NCI-H1048 (cell line): ENCODE measurements at places on chromosomes 12 and 14.

- no peak for DNase-seq
Observed at GRCh38 chr14:30223385-30223785, 295.7 kb upstream of the PRKD1 start.

GRCh38 chr14:93430315-93431035 lies at the start of gene UNC79:
Gene UNC79 (plus strand): TSS chr14:93430939. CDS start chr14:93431030, 91 bp downstream.
- DNase-seq, result no peak

GRCh38 chr14:69979882-69980281 lies 100.7 kb downstream of the SMOC1 start:
- no peak for DNase-seq

DNA sequence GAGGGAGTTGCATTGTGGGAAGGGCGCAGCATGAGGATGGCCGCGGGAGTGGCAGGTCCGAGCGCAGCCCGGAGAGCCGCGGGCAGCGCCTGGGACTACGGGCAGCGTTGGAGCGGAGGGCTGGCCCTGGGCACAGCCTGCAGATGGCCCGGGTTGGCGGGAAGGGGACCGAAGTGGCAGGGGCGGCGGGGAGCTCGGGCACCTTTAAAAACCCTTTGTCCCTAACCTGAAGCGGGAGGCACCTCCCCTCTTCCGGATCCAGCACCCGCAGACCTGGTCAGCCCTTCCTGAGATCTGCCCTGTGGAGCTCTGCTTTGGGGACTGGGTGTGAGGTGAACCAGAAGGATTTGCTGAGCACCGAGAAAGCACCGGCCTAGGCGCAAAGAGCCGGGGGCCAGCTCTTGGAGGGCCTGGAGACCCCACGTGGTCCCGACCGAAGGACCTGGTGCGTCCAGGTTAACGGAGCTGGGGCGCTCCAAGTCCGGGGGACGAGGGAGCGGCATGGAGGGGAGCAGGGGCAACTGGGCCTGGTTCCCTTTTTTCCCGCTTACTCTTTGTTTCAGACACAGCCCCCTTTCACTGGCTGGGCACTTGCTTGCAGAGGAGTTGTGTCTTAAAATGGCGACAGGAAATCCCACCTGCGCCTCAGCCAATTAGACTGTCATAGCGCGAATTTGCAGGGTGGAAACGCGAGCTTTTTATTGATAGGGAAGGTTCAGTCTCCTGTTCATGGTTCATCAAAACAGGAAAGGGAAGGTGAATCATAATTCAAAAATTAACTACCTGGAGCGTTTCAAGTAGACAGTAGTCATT lies 792 bp upstream of the SLC38A1 start:
- no peak for DNase-seq

- DNase-seq, result no peak
Observed at GRCh38 chr14:30838351-30838750, 36.0 kb upstream of the COCH start.

DNA sequence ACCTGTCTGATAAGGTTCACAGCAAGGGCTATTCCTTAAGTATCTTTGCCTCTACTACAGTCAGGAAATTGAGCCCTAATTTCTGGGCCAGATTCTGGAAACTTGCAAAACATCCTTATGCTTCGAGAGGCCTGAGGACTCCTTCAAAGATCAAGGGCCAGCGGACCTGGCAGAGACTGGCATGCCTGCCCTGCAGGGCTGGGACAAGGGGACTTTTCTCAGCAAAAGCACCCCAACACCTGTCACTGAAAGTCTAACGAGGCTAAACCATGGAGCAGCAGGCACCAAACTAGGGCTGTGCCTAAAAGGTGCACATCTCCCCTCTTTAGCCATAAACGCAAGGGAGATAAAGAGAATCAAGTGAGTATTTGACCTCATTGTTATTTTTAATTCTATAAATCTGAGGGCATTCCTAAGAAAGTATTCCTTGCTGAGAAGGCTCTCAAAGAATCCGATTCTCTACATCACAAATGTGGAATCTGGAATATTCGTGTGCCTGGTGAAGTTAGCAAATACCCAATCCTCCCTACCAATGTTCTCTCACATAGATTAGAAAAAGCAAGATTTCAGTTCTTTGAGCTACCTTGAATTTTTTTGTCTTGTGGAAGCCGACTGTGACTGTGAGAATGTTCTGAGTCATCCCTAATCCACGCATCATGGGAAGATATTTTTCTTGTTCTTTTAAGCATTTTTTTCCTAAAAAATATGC lies 328.2 kb upstream of the NOVA1 start:
- no peak for DNase-seq

- no peak for DNase-seq
Observed at GRCh38 chr12:3165078-3165980, 88.2 kb downstream of the TSPAN9 start.

DNA sequence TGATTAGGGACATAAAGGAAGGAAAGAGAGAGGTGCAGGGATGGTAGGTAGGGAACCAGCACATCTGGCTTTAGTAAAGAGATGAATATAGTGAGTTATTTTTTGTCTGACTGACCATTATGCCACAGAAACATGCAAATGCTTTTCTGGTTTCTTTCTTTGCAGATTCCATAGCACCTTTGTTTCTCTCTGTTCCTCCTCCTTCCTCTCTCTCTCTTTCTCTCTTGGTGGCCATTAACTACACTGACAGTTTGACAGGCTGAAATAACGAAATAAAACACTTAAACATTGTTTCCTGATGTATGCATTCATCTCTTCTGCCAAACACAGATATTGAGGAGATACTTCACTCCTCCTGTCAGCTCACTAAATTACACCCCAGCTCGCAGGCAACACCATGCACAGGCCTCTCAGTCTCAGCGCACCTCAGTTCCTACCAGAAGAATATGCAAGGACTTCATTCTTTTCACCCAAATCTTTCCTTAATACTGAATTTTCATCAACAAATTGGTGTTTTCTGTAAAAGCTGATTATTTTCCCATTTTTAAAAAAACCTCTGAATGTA lies 406.9 kb upstream of the SOX5 start:
- DNase-seq, result no peak

DNA sequence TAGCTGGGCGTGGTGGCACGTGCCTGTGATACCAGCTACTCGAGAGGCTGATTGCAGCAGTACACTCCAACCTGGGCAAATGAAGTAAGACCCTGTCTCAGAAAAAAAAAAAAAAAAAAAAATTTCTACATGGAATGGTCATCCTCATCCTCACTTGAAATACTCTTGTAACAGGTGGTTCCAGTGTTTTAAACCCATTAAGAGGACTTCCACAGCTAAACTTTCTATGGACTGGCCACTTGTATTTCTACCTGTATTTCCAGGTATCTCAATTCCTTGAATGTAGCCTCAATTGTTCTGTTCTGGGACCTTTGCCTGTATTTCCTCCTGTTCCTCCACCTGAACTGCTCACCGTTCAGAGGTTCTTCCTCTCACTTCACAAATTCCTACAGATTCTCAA lies 11.8 kb upstream of the PHLDA1 start:
- DNase-seq, result no peak

DNA sequence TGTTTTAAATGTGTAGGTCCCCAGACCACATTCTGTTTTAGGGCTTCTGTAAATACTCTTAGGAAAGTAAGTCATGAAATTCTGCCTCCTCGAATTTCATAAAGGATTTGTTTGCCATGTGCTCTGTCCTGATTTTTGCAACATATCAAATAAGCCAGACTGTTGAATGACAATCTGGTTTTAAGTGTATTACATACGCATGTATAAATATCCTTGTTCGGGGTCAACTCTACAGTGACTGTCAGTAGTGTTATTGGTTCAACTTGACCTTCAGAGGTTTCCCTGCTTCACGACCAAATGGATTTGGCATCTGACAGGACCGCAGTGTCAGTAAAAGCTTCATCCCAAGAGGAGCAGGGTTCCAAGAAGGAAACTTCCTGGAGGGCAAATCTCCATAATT lies 52.7 kb downstream of the PPM1A start:
- no peak for DNase-seq

GRCh38 chr12:79455286-79455685 lies 235.5 kb downstream of the PAWR start:
- no peak for DNase-seq

GRCh38 chr12:46160101-46160980 lies 108.5 kb downstream of the SLC38A1 start:
- no peak for DNase-seq

GRCh38 chr12:16685107-16685506 lies 79.1 kb upstream of the LMO3 start:
- no peak for DNase-seq

DNA sequence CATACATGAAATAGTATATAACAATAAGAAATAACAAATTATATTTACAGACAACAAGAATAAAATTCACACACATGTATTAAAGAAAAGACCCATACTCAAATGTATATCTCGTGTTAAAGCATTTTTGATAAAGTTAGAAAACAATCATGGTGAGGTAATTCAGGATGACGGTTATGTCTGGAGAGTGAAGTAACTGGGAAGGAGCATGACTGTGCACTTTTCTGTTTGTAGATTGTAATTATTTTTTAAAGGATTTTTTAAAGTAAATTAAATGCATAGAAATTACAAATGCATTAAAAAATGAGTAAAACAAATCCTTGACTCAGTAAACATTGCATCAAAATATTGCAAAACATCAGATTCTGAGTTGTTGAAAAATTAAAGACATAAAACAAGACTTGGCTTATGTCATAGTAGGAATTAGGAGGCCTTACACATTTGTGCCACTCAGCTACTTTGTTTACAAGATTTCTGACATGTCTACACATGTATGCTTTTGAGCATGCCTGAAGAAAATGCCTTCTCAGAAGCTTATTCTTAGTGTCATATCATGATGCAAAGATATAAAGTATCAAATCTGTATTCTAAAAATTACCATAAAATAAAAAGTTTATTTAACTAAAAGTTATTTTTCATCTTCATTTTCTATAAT lies 1325.1 kb downstream of the SLC16A7 start:
- no peak for DNase-seq

DNA sequence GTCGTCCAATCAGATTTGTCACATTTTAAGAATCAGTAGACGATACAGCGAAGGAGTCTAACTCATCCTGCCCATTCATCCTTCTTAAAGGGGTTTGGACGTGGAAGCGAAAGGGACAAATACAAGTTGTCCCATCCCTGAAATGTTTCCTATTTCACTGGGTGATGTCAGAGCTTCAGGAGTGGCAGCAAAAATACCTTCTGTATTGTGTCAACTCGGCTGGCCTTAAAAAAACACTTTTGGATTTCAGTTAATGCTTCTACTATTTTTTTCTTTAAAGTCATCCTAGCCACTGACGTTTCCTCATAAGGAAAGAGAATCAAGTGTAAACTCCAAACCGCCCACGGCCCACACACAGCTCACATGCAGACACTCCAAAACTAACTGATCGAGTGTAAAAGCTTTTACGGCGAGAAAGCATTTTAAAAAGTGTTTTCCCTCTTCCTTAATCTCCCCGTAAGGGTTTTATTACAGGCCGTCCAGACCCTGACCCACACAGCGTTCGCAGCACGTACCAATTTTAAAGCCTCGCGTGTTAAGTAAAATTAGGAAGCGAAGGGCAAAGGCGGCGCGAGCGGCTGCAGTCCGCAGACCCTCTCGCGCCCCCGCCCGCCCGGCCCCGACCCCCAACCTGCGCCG lies 593 bp downstream of the CFL2 start:
- DNase-seq, result no peak

GRCh38 chr14:80979951-80980350 lies 24.5 kb downstream of the TSHR start:
- no peak for DNase-seq

GRCh38 chr12:4954621-4955354 lies 45.1 kb downstream of the KCNA1 start:
- DNase-seq, result no peak

- no peak for DNase-seq
Observed at GRCh38 chr12:121652767-121653497, 16.5 kb downstream of the MORN3 start.

- no peak for DNase-seq
Observed at GRCh38 chr12:104840262-104840661, 117.8 kb downstream of the SLC41A2 start.

GRCh38 chr12:118055865-118056773 lies 4.9 kb downstream of the WSB2 start:
- DNase-seq, result no peak

GRCh38 chr14:64118892-64119291 lies 175.3 kb downstream of the ESR2 start:
- DNase-seq, result no peak

DNA sequence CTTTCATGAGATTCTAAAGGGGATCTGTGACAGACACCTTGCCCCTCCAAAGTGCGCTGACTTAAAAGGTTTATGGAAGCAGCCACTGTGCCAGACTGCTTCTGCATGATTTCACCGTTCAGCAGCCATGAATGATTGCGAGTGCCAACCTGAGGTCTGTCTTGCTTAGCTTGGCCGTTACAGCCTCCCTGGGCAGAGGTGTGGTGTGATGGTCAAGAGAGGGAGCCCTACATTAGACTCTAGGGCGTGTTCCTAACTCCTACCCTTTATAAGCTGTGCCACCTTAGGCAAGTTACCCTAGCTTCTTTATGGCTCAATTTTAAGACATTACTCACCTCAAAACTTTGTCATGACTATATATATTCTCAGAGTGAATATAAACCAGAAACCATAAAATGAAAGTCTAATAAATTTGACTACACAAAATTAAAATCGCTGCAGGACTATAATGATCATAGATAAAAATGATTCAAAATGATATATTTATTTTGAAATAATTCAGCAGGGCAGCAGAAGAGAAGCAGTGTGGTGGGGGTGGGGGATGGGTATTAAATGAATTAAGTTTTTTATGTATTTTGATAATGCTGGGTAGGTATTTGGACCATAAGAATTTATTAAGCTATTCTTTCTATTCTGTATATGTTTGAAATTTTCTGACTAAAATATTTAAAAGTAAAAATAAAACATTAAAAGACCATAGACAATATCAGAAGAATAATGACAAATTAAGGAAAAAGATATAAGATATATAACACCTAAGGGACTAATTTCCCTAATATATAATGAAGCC lies 47.7 kb upstream of the MBIP start:
- no peak for DNase-seq

- DNase-seq, result no peak
Observed at GRCh38 chr12:48690990-48691389, 9.0 kb upstream of the KANSL2 start.

DNA sequence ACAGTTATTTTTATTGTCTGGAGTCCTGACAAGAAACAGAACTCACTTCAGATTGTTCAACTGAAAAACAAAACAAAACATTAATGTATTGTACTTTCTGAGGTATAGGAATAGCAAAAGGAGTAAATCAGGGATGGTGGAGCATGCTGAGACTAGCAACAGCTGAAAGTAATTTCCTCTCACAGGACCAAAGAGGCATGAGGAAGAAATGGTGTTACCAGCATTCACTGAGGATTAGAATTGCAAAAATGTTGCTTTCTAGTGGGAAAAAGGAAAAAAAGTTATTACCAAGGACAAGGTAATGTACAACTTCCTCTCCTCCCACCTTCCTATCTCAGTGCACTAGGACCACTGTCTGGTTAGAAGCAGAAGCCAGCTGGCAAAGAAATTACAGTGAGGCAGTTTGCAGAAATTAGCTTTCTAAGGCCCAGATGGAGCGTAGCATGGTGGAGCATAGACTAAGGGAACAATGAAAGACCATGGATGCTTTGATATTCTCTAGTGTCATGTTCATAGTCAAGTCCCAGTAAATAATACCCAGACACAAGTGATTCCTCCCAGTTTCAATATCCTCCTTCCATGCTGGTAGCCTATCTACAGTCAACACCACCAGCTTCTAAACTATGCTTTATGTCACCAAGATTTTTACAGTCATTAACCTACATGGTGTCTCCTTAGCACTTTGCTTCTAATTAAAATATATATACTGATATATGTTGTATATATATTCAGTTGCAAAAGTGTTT lies 133.7 kb upstream of the DCN start:
- DNase-seq, result no peak
